ENCODE measurements at places on chromosomes 6 and 20.

- no peak for DNase-seq
Measured at GRCh38 chr20:2293971-2294370, 1.8 kb upstream of the TGM3 start.

GRCh38 chr6:160418370-160418769, 70.2 kb downstream of the SLC22A3 start:
- no peak for DNase-seq

DNA sequence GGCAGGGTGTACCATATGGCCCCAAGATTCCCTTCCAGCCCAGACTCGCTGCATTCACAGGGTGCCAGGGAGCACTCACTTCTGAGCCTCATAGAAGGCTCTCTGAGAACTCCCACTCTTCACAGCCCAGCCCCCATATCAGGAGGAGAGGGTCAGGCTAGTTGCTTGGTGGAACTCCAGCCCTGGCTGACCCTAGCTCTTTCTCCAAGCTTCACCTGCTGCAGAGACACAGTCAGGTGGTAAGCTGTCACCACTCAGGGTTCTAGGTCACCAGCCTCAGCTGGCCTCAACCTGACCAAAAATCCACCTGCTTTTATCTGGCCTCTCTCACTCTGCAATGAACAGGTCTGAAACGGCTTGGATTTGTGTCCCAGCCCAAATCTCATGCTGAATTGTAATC, 162.7 kb upstream of the MLN start:
- DNase-seq, result no peak

DNA sequence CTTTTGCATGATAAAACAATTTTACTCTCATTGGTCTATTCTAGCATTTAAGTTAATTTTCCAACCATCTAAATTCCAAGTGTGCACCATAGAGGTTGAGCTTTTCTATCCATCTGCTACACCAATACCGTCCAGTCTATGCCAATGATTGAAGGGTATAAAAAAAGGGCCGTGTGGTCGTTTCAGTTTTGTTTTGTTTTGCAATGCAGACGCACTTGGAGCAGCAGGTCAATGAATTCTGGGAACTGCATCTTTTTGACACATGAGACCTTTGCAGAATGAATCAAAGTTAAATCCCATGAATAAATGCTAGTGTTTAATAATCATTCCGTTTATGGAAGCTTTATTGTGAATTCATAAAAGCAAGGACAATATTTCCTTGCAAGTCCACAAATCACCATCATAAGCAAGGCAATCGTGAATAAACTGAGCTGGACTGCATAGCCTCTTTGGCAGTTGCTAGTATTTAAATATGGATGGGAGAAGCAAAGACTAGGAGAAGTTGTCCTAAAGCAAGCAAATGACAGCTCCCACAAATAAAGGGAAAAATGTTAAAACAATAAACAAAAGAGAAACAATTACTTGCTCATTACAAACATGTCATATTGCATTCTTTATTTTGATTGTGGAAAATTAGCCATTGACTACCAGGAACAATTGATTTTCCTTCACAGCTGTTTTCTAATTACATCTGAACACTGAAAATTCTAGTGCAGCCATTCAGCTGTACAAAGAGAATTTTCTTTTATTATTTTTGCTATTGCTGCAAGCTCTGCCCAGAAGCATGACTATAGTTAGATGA, 649.7 kb upstream of the GJE1 start:
- DNase-seq, result peak; percentile 23

GRCh38 chr20:12531626-12532025, 477.1 kb upstream of the SPTLC3 start:
- DNase-seq, result no peak

- peak; percentile 14 for DNase-seq
Measured at GRCh38 chr6:131660195-131660594, 23.1 kb downstream of the ENPP3 start.

Data from hematopoietic multipotent progenitor cell treated with erythropoietin and hydrocortisone succinate and interleukin-3 and kit ligand, for 8 days (in vitro differentiated cells).